Osteoblast (primary cell): ENCODE measurements at places on chromosomes 2 and 18. TPM values are rescaled to one million over a fixed set of nuclear protein-coding genes. Genes with fewer than 3 reads are reported as not detected.

Gene WIPF1
- 17.7 and 18.0 TPM in 2 replicates for total RNA-seq

Gene COL5A2
- 632 and 879 TPM in 2 replicates for total RNA-seq

Gene RND3
- total RNA-seq: 241 and 298 TPM in 2 replicates

Gene CENPA
- total RNA-seq: 2.2 and 2.9 TPM in 2 replicates

Gene HSPE1
- 23.5 and 30.6 TPM in 2 replicates for total RNA-seq

Gene ERBB4
- total RNA-seq: under 0.01 TPM in 1 of 2 replicates, not detected in the other

Gene HOXD12
- not detected in 2 replicates for total RNA-seq

Gene C1QL2
- total RNA-seq: not detected in 2 replicates

Gene SPP2
- total RNA-seq: not detected in 2 replicates

Gene MAB21L4
- total RNA-seq: not detected in 2 replicates

Gene ALPP
- not detected in 2 replicates for total RNA-seq

Gene MGAT4A
- total RNA-seq: under 0.01 and 0.36 TPM in 2 replicates

Gene BAZ2B
- 59.4 and 62.8 TPM in 2 replicates for total RNA-seq

Gene KCMF1
- total RNA-seq: 68.7 and 74.2 TPM in 2 replicates

Gene CAPN13
- not detected in 2 replicates for total RNA-seq

Gene CPLX4
- total RNA-seq: not detected in 2 replicates

Gene GALR1
- total RNA-seq: not detected in 2 replicates

Gene DNAJC5G
- not detected in 2 replicates for total RNA-seq

Gene PID1
- 9.8 and 11.8 TPM in 2 replicates for total RNA-seq

Gene EFHD1
- 2.4 and 3.6 TPM in 2 replicates for total RNA-seq

Gene TMEM17
- total RNA-seq: 2.9 and 3.3 TPM in 2 replicates
